ENCODE measurements at places on chromosomes 7 and 10. TPM values are rescaled to one million over a fixed set of nuclear protein-coding genes. Genes with fewer than 3 reads are reported as not detected.

DNA sequence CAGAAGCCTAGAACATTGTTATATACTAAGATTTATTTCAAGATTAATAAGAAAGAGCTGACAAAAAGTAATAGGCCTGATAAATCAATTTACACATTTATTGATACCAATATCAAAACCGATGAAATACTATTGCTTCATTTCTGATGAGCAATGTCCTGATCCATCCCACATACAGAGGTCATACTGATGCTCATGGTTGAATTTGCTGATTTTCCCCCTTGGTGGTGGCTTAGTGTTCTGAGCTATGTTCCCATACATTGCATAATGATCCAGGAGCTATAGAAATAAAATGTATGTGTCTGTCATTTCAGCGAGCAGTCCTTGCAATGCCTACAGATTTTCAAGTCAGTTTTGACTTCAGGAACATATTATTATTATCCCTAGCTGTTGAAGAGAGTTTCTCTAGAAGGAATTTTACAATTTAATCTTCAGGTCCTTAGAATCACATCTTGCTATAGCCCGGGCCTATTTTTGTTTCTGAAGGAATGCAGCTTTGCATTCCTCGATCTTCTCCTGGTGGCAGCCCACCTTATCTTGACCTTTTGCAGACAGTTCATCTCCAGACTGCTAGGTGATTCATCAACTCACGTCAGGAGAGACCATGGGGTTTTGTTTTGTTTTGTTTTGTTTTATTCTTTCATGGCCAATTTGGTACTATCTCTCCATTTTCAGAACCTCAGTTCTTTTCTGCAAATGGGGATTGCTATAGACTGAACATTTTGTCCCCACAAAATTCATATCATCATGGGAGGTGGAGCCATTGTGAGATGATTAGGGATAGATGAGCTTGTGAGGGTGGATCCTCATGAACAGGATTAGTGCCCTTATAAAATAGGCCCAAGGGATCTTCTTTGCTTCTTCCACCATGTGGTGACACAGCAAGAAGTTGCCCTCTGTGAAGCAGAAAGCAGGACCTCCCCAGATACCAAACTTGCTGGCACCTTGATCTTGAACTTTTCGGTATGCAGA, 465.6 kb upstream of the IGFBP3 start:
- no peak overlapping the region for H3K27ac ChIP-seq
- H3K4me3 ChIP-seq, result no peak overlapping the region
- H3K36me3 ChIP-seq, result no peaks in the 10 kb centered on the region
- no peak for DNase-seq

- no peak for DNase-seq
- no peaks in the 10 kb centered on the region for H3K27me3 ChIP-seq
- H3K27ac ChIP-seq, result no peak overlapping the region
- H3K4me1 ChIP-seq, result no peaks in the 10 kb centered on the region
These were observed 434.4 kb downstream of the AUTS2 start for GRCh38 chr7:70032649-70033048.

Gene IRF5
- 0.95 TPM for polyA plus RNA-seq

- H3K4me1 ChIP-seq, result peaks cover 4% of the 10 kb centered on the region
- H3K4me3 ChIP-seq, result no peak overlapping the region
- H3K27me3 ChIP-seq, result peaks cover 6% of the 10 kb centered on the region
- H3K27ac ChIP-seq, result no peak overlapping the region
- no peaks in the 10 kb centered on the region for H3K36me3 ChIP-seq
- no peak for DNase-seq
These were observed 515 bp downstream of the BEND7 start for GRCh38 chr10:13528123-13528874.

Gene STEAP4
- polyA plus RNA-seq, result not detected

- H3K4me3 ChIP-seq, result no peak overlapping the region
- H3K27me3 ChIP-seq, result no peaks in the 10 kb centered on the region
- H3K36me3 ChIP-seq, result no peaks in the 10 kb centered on the region
- H3K27ac ChIP-seq, result no peak overlapping the region
These were observed 146.6 kb downstream of the SH3PXD2A start for GRCh38 chr10:103708627-103709288.

GRCh38 chr7:75986147-75986781, 8.1 kb downstream of the TMEM120A start:
- H3K36me3 ChIP-seq, result peaks cover 70% of the 10 kb centered on the region
- DNase-seq, result no peak
- H3K27ac ChIP-seq, result no peak overlapping the region
- H3K27me3 ChIP-seq, result no peaks in the 10 kb centered on the region
- H3K4me3 ChIP-seq, result no peak overlapping the region
